COLO829 (cell line): ENCODE measurements at places on chromosomes 2 and 18.

- DNase-seq, result no peak
Measured at GRCh38 chr18:78673516-78674321, 305.9 kb upstream of the SALL3 start.

- DNase-seq, result no peak
Measured at GRCh38 chr18:46458472-46458871, 198.5 kb downstream of the LOXHD1 start.

GRCh38 chr2:45178854-45179253, 169.6 kb upstream of the SIX2 start:
- DNase-seq, result no peak

- no peak for DNase-seq
Measured at GRCh38 chr18:46179306-46179705, 75.1 kb downstream of the HAUS1 start.

GRCh38 chr2:150531591-150531990, 44.1 kb upstream of the RND3 start:
- no peak for DNase-seq

DNA sequence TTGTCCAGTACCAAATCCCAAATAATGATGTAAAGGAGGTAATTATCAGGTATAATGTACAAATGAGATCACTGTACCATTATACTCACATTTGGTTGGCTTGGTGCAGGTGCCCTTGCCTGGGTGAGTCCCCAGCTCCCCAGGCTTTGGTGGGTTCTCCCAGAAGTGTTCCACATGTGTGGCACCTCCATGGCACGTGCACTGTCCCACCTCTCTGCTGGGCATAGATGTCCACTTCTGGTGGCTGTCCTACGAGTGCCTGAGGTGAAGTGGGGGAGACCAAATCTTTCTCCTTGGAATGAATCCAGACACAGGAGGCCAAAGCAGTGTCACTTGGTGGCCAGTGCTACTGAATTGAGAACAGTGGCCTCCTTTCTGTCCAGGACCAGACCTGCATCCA, 162.4 kb upstream of the SESTD1 start:
- DNase-seq, result no peak

GRCh38 chr2:121342751-121343150, 57.7 kb upstream of the TFCP2L1 start:
- no peak for DNase-seq

DNA sequence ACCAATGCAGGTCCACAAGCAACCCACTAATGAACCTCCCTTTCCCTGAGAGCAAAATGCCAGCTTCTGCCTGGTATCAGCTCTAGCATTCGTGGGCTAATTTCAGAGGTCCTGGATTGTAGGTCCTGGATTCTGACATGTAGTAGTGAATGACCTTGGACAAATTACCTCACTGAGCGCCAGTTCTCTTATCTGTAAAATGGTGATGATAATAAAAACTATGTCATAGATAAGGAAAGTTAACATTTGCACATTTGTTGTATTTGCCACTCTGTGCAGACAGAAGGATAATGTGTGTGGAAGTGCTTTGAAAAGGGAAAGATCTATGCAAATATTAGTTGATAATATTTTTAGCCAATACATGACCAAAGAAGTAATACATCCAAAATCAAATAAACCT, 4.1 kb upstream of the TET3 start:
- no peak for DNase-seq

- no peak for DNase-seq
Measured at GRCh38 chr2:170118641-170119040, 59.3 kb upstream of the MYO3B start.

DNA sequence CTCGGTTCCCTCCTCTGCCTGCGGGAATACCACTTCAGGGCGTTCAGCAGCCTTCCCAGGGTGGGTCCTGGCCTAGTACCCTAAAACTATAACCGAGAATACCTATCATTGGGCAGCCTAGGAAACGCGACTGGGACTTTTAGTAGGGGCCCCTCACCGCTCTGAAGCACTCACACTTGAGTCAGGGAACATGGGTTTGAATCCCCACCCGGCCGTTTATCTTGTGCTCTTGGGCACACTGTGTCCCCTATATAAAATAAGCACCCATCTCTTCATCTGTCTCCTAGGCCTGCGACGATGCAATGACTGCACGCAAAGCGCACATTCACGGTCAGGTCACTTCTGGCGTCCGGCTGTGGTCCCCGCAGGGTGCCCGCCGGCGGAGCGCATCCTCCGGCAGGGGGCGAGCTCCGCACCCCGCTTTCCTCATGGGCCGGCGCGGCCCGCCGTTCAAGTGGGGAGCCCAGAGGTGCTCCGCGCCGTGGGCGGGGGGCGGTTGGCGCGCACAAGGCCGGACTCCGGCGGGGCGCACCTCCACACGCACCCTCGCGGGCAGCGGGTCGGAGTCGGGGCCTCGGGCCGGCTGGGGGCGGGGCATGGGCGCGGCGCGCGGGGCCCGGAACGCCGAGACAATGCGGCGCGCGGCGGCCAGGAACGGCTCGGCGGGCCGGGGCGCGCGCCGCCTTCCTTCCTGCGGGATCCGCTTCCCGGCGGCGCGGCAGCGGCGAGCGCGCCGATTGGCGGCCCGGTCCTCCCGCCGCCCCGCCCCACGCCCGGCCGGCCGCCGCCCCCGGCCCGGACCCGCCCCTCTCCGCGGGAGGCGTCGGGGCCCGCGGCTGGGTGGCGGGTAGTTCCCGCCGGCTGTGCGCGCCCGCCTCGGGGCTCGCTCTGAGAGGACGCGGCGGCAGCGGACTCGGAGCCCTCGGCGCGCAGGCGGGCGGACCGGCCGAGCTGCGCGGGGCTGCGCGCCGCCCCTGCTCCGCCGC, at the start of gene ASAP2:
Gene ASAP2 (plus strand): TSS at position 850 of the 986 bp plus-strand sequence. CDS start 293 bp downstream, outside the sequence.
- DNase-seq, result peak; percentile 28

DNA sequence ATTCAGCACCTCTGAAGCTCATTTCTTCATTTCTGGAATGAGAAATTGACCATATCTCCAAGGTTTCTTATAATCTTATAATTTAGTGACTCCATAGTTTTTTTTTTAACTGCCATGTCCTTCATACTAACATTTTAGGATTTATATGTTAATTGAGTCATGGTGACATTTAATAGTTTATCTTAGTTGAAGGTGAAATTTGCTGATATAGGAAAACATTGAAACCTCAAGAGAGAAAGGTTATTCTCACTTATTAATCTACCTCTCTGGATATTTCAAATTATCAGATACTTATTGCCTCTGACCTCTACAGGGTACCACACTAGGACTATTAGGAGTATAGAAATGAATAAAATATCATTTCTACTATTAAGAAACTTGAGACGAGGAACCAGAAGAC, 499.0 kb downstream of the NUP35 start:
- no peak for DNase-seq

GRCh38 chr2:122390406-122390805, 635.0 kb downstream of the TSN start:
- peak; percentile 24 for DNase-seq

DNA sequence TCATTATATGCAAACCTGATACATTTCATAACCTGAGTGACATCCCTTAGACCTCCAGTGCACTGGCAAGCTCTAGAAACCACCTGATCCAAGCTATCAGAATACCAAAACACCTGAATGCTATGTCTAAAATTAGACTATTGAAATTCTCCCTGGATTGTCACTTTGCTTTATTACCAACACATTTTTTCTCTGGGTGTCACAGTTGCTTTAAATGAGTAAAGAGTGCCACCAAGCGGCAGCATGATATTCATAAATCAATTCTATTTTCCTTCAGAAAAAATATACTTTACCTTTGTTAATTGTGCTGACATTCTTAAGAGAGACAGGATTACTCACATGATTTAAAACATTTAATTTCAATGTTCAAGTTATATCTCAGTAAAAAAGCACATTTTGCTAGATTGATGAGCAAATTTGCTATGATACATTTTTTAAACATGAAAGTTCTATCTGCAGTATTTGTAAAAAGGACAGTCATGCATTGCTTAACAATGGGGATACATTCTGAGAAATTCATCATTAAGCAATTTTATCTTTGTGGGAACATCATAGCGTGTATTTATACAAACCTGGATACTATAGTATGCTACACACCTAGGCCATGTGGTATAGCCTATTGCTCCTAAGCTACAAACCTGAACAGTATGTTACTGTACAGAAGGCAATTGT, 338.4 kb upstream of the SLC39A10 start:
- peak; percentile 26 for DNase-seq
